ENCODE measurements at places on chromosomes 4 and X.

DNA sequence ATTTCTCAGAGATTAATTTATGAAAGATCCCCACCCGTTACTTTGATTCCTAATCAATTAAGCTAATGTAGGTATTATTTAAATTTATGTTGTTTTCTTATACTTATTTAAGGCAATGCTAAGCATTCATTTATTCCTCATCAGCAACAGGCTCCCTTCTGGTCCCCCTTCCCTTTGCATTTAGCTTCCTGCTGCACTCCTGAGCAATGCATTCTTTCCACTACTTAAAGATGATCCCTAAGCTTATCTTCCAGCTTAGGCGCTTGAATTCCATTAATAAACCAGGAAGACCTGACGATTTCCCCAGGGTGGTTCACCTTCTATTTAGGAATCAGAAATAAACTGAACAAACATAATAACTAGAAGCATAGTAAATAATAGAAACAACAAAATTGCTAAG lies 1003.1 kb downstream of the FSTL5 start:
- DNase-seq, result no peak

DNA sequence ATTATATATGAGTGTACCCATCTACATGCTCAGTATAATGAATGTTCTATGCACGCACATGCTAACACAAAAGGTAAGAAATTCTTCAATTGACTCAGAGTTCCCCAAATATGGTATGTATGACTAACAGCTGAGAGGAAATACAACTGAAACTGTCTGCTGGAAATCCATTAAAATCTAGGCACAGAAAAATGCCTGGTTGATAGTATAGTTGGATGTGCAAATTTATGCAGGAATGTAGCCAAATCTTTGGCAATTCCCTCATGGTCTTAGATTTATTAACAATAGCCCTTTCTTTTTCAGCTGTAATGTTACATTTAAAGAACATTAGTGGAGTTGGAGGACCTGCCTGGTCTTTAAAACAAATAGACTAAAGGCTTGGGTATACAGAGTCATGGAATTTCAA lies 5.5 kb downstream of the CAMK2D start:
- peak; percentile 81 for DNase-seq

- DNase-seq, result no peak
Measured at GRCh38 chr4:155941085-155941790, 12.4 kb downstream of the CTSO start.

GRCh38 chrX:110987292-110987691 lies 108.7 kb upstream of the PAK3 start:
- DNase-seq, result no peak

- no peak for DNase-seq
Measured at GRCh38 chr4:967113-968104, 6.0 kb downstream of the DGKQ start.

DNA sequence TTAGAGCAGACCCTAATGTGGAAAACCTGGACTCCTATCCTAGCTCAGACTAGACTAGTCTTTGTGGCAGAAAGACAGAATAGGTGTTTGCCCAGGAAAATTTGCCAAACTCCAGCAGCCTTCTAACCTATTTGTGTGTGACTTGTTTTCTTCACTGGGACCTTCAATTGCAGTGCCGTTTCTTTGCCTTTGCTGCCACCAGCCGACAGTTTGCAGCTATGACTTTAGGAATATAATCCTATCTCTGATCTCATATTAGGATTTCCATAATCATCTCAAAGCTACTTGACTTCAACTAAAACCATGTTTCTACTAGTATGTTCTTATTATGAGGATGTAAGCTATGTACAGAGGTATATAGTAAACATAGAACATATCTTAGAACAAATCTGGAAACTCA lies 60.2 kb upstream of the PGAM4 start:
- DNase-seq, result no peak

GRCh38 chrX:109782994-109783700 lies 50.1 kb upstream of the ACSL4 start:
- DNase-seq, result no peak

GRCh38 chrX:9072281-9072680 lies 38.4 kb upstream of the FAM9B start:
- peak; percentile 8 for DNase-seq

DNA sequence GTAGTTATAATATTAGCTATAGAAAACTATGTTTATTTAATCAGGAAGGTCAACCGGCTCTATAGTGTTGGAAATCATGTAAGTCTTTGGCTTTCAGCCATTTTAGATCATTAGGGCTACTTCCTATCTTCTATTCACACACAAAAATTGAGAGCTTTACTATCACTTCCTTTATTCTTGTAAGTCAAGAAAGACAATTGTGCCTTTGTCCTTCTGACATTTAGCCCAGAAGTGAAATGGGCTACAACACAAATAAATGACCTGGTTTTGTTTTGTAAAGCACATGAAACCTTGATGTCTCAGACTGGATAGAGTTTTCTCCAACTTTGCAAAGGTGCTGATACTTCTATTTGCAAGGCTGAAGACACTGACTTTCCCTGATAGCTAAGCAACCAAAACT lies 122.4 kb upstream of the ACSL4 start:
- DNase-seq, result no peak

DNA sequence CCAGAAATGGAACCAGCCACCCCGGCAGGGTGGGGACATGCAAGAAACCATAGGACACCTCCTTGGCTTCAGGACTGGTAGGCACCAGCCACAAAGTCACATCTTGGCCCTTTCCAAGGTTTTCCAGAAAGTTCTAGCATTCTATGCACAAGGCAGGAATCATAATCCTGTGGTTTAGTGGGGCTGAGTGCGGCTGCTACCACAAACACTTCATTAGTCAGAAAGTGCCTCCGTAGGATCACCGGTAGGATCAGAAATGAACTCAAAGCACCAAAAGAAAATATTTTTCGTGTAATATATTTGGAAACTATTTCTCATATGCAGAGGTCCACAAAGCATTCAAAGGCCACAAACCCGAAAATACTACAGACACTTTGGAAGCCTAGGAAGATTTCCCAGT lies 191.7 kb downstream of the PTTG2 start:
- no peak for DNase-seq

- DNase-seq, result no peak
Measured at GRCh38 chrX:40083120-40083978, 14.4 kb downstream of the BCOR start.

GRCh38 chr4:151038452-151039157 lies 23.5 kb upstream of the LRBA start:
- no peak for DNase-seq

DNA sequence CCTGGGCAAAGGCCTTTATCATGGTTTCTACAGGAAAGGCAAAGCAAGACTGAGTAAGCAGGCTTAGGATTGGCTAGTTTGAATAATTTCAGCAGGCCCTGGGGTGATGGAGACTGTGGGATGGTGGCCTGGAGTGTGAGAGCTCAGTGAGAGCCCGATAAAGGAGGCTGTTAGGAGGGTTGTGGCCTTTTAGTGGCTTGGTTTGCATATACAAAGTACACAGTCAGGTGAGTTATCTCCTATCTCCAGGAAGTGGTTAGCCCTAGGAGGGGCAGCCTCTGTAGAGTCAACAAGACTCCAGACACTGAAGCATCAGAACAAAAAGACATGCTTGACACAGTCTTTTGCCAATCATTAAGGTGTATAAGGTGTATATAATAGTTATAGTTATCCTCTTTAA lies 157.2 kb downstream of the CFAP299 start:
- no peak for DNase-seq

GRCh38 chr4:57369446-57369845 lies 259.3 kb upstream of the IGFBP7 start:
- peak; percentile 39 for DNase-seq

- no peak for DNase-seq
Measured at GRCh38 chr4:99457270-99457669, 22.1 kb upstream of the ADH7 start.

- DNase-seq, result no peak
Measured at GRCh38 chrX:107502316-107502715, 52.9 kb downstream of the FRMPD3 start.

- DNase-seq, result peak; percentile 36
Measured at GRCh38 chrX:12360383-12360782, 222.1 kb downstream of the FRMPD4 start.

Data from skeletal muscle cell (primary cell).